ENCODE measurements at places on chromosomes 3 and 15.

DNA sequence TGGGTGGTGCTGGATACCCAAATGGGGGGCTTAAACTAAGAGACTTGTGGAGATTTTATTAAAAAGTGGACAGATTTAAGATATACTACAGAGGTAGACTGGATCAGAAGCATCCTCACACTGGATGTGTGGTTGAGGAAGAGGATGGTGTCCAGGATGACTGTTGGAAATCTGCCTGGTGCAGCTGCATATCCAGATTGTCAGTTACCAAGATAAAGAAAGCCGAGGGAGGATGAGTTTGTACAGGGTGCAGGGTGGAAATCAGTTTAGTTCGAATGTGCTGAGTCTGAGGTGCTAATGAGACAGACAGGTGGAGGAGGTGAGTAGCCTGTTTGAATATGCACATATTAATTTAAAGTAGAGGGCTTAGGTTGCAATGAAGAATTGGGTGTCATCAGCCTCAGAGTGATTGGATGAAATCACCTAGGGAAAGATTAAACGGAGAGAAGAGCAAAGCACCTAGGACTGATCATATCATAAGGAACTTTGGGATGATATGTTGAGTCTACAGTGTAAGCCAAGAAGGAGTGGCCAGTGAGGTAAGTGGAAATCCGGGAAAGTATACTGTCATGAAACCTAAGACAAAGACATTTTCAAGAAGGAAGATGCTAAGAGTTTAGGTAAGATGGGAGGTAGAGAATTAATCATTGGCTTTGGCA, 74.1 kb upstream of the GOLGA8B start:
- DNase-seq, result no peak

- DNase-seq, result no peak
Observed at GRCh38 chr3:13414040-13414729, 5.9 kb downstream of the NUP210 start.

DNA sequence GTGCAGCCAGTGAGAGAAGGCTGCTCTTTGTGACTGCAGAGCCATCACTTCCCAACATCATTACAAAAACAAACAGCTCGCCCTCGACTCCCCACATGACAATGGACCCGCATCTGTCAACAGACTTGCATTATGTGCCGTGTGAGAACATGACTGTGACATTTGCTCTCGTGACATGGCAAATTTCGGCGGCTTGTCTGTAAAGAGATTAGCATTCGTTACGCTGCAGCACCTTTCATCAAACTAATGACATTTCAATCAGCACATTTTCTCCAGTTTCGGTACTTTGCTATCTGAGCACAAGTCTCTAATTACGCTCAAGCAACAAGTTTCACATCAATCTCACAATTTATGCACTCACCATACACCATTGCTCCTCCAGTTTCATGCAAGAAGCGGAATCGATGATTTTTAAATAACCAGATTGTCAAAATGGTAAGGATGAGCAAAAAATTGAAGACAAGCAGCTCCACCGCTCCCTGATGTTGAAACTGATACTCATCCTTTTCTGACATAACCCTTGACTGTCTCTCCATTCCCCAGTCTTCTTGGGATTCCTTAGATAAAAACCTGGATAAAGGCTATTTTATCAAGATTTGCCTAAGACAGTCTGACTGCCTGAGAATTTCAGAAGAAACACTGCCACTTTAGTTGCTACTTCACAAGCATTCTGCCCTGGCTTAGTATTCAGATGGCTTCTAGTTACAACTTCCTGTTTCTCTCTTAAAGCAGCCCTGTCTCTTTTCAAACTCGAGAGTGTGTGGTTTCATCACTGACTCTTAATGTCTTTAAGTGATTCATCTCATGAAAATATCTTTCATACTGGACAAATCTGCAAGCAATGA, at the start of gene SLC9A9:
Gene SLC9A9, minus strand, starts transcription at position 682 of the 845 bp plus-strand sequence. Its CDS starts 146 bp downstream, at position 536.
- DNase-seq, result no peak

DNA sequence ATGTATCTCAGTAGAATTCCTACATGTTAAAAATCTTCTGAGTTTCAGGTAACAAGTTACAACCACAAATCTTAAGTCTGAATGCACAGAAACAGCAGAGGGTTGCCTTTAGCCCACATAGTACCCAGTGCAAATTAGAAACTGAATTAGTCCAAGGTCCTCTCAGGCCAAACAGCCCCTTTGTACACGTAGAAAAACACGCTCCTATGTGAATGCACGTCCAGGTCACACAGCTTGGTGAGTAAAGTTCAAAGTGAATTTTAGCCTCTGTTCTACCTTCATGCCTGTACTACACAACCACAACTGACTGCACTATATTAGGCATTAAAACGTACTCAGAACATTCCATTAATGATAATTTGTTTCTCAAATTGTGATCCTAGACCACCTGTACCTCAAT, 46.3 kb downstream of the GYG1 start:
- no peak for DNase-seq

DNA sequence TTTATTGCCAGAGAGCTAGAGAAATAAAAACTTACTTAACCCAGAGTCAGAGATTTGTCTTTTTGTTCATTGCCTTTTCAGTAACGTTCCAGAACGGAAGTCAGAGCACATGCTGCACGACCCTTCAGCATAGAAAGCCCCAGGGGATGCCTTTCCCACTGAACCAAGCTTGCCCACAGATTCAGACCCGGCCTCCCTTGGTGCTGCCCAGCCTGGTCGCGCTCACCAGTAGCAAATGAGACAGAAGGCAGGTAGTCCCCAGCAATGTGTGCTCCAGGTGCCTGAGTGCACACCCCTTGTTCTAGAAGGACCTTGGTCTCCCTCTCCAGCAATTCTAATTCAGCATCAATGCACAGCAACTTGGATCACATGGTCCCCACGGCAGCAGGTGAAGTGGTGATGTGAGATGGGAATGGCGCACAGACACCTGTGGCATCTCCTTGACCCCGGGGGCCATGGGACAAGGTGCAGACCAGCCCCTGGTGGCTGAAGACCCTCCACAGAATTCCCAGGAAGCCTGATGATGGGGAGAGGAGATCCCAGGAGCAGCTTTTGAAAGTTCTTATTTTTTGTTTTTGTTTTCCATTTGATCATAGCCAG, 91.8 kb upstream of the IQSEC1 start:
- no peak for DNase-seq

DNA sequence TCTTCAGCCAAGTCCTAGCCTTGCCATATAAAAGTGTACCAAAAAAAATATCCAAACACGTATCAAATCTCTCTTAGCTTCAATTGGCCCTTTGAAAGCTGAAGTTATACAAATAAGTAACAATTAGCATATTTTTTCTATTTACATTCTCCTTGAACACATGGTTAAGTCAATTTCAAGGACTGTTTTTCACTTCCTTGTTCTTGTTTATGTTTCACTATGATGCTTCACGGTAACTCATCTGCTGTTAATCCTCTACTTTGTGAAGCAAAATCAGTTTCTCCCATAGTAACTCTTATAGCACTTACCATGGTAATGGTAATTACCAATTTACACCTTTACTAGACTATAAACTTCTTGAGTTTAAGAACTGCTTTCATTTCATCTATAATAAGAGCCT, 10.6 kb upstream of the SPRED1 start:
- no peak for DNase-seq

- no peak for DNase-seq
Observed at GRCh38 chr15:82901114-82901805, 51.3 kb downstream of the HOMER2 start.

- no peak for DNase-seq
Observed at GRCh38 chr3:138913766-138914165, 33.2 kb downstream of the FOXL2 start.

GRCh38 chr3:194001-194400, 2.6 kb upstream of the CHL1 start:
- no peak for DNase-seq

DNA sequence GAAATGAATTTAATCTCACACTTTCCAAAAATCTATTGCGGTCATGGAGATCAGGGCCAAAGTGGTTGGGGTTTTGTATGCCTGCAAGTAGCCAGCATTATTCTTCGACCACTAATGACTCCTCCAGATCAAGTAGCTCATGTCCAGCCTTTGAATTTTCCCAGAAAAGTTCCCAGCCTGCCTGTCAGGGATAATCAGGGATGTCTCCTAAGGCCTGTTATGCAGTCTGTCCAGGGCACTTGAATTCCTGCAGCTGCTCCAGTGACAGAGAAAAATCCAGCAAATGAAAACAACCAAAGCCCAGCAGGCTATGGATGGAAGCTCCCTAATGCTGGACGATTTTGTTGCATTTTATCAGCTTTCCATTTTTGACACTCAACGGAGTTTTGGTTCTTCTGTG, 215.4 kb downstream of the ADAMTSL3 start:
- DNase-seq, result no peak

DNA sequence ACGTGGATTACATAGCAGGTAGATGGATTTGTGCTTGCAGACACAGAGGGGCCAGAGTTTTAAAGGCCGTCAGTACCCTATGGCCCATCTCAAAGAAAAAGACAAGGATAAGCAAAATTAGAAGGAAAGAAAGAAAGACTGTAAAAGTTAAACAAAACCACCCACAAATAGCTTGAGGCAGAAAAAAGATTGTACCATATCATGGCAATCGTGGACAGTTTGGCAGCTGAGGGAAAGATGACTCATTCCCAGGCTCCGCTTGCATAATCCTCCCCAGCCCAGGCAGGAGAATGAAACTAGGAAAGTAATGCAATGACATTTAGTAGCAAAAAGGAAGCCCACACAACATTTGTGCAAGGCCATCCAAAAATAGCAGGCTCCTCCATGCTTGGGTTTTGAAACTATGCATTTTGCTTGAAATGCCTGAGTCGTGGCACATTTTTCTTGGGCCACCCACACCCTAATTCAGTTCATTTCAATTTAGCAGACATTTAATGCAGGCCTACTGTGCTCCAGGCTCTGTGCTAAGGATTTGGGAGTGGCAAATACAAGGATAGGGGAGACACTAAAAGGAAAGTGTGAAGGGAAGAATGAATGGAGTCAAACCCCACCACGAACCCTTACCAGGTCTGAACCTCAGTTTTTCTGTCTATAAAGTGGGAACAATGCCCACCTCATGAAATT, 40.9 kb upstream of the SMAD3 start:
- no peak for DNase-seq

DNA sequence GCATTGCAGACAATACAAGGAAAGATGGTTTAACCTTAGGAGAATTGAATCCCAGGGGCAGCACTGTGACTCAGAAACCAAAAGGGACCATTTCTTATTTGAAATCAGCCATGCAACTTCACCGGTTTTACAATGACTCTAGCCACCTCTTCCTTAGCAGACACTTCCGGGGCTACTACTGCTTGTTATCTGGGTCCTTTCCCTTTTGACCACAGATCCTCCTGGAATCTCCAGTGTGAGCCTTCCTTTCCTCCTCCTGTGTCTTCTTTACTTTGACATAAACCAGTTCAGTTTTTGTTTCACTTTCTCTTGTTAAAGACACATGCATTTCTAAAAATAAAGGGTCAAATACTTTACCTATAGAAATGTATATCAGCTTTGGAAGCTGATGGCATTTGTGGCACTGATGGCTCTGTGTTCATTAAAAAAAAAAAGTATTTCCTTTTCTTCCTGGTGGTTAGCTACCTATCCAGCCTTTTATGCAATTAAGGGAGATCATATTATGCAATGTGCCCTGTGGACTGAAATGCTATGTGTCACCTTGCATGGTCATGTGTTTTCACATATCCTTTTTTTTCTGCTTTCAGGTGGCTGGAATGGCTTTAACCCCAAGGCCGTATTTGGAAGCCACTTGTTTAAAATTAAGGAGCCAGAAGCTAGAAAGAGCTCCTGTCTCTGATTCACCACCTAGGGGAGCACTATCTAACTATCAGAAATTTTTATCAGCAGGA, 296.2 kb downstream of the CHL1 start:
- no peak for DNase-seq

GRCh38 chr3:123421353-123422174, 27.3 kb downstream of the ADCY5 start:
- no peak for DNase-seq

- no peak for DNase-seq
Observed at GRCh38 chr3:127462111-127462655, 128.3 kb downstream of the TPRA1 start.

DNA sequence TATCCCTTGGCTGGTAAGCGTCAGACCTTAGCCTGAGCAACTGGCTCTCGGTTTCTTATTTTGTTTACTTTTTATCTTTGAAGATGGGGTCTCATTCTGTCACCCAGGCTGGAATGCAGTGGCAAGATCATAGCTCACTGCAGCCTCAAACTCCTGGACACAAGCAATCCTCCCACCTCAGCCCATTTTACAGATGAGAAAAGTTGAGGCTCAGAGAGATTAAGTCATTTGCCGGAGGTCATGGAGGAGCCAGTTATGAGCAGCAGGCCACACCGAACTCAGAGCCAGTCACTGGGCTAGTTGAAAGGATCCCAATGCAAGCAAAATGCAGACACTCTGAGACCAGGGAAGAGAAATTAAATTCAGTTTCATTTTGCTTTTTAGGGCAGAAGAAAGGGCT, 293.6 kb downstream of the SHQ1 start:
- no peak for DNase-seq

GRCh38 chr3:2595486-2595885, 496.8 kb downstream of the CNTN4 start:
- DNase-seq, result no peak

DNA sequence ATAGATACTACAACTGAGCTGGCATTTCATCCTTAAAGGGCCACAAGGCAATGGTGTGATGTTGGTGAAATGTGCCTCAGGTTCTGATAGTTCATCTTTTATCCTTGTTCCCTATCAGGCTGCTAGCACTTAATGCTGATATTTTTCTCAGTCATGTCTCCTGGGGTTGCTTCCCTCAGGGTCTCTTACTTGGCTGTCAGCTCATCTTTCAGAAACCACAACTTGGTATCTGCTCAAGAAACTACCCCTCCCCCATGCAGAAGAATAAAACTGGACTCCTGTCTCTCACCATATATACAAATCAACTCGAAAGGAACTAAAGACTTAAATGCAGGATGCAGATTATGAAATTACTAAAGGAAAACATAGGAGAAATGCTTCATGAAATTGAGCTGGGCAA, 308.1 kb downstream of the CHST2 start:
- no peak for DNase-seq

- no peak for DNase-seq
Observed at GRCh38 chr3:158098309-158098639, 7.9 kb downstream of the SHOX2 start.

DNA sequence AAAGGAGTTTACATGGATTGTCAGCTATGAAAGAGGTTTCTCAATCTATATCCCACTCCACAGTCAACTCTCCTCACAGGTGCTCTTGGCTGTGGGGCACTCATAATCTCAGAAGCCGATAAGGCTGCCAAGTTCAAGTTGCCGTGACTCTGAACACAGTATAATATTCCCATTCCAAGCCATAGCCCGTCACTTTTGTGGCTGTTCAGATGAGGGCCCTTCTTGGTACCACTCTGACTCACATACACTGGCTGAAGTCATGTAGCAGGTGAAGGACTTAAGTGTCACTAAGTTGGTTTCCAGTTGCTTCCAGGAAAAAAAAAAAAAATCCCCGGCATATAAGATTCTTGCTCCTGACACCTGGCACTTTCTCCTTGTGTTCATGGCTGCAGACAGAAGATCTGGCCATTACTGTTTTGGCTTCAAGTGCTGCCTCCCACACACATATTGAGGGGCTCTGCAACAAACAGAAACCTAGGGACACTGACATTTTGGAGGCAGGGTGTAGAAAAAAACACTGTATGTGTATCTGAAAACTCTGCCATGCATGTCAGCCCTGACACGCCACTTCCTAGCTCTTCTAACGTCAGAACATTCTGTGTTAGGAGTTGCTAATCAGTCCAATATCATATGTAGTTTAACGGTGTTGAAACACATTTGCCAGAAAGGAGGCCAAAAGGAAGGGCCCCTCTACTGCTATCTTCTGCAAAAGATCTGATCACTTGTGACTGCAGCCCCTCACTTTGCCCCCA, 170.2 kb upstream of the ICE2 start:
- no peak for DNase-seq

- DNase-seq, result no peak
Observed at GRCh38 chr3:55818485-55818884, 331.4 kb upstream of the WNT5A start.
